IPS DF 19.7 (cell line): ENCODE measurements at places on chromosomes 5 and 9.

DNA sequence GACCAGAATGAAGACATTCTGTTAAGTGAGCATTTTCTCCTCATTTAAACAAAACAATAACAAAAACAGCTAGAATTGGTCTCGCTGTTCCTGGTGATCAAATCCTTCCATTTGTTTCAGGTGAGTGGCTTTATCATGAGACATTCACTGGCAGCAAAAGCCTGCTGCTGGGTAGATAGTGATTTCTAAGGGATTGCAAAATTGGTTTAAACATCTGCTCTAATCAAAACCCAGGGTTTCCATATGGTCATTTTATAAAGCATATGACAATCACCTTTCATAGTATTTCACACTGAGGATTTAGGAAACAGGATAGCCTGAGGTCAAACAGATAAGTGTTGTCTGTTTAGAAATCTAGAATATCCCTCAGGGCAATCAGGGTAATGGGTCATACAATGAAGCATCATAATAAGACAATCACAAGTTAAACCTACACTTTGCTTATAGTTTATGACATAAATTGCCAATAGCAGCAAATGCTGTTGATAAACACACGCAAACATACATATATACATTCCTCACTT lies 769.6 kb upstream of the C9orf72 start:
- no peak for DNase-seq

DNA sequence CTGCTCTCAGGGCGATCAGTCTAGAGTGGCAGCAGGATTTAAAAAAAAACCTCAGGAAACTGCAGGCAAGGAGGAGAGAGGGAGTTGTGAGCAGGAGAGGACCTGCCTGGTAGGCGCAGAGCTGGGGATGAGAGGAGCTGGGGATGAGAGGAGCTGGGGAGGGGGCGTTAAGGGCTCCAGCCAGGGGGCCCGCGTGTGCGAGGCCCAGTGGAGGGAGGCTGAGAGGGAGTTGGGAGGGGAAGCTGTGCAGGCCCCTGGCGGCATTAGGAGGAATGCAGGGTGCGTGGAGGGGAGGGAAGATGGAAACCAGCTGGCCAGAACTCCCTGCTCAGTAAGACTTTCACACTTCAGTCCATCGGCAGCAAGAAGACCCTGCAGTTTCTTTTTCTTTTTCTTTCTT lies 45.2 kb upstream of the HMCN2 start:
- no peak for DNase-seq

GRCh38 chr5:58366461-58366860 lies 93.4 kb downstream of the PLK2 start:
- no peak for DNase-seq

- DNase-seq = no peak
Measured at GRCh38 chr9:115416299-115416698, 298.3 kb upstream of the TNC start.

DNA sequence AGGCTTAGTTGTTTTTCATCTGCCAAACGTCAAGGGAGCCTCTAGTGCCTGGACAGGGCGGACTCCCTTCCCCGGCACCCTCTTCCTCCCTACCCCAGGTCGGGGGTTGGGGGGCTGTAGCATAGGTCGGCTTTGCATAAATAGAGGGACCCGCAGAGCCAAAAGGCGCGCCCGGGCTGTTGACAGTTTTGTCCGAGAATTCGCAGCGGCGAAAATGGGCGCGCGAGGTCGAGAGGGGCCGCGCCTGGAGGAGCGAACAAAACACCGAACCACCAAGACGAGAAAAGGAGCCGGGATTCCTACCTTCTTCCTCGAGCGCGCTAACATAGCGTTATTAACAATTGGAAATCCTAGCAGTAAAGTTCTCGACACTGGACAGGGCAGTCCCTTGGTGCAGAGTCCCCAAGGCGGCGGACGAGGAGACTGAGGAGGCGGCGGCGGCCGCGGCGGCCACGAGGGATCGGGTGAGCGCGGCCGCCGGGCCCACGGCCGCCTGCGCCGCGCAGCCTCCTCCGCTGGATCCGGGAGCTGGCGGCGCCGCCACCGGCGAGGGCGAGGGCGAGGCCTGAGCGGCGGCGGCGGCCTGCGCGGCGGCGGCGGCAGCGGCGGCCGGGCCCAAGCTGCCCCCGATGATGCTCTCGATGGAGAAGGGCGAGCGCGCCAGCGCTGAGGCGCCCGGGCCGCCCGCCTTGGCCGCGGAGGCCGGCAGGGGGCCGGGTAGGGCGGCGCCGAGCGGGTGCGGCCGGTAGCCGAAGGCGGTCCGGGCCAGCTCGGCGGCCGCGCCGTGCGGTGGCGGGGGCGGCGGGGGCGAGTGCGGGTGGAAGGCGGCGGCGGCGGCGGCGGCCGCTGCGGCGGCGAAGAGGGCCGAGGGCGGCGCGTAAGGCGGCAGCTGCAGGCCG lies 1.7 kb downstream of the FOXD1 start:
- DNase-seq = no peak

DNA sequence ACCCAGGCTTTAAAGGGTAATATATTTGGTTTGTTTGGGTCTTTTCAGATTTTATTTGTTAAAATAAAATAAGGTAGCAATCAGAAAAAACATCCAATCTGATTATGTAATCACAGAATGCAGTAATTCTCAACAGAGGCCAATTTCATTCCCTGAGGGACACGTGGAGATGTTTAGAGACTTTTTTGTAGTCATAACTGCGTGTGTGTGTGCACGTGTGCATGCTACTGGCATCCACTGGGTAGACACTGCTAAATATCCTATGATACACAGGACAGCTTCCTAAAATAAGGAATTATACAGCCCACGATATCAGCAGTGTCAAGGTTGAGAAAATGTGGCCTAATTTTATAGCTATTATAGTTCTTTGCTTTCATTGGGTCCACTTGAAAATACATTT lies 180.8 kb upstream of the KLF9 start:
- no peak for DNase-seq

GRCh38 chr5:42756606-42757601 lies at the start of gene CCDC152:
Gene CCDC152 (plus strand): TSS chr5:42756818. CDS start chr5:42759122, 2,304 bp downstream.
- DNase-seq = no peak
